Fibroblast of lung (primary cell): ENCODE measurements at places on chromosomes 6 and 20. TPM values are rescaled to one million over a fixed set of nuclear protein-coding genes. Genes with fewer than 3 reads are reported as not detected.

The FAM210B gene
- 63.6 and 90.6 TPM in 2 replicates for polyA plus RNA-seq

DNA sequence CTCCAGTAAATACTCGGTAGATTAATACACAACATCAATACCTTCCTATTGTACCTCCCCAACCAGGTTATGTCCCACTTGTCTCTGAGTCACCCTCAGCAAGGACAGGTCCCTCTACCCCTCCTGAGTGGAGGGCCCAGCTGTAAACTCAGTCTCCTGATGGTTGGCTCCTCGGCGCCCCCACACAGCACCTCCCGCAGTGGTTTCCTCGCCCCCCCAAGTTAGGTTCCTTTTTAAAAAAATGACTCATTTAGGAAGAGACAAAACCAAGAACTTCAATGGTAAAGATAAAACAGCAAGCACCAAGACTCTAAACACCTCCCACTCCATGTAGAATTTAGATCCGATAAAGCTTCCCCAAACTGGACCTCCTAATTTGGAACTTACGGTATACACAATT, 83.5 kb downstream of the TRERF1 start:
- no peak for DNase-seq

The DCBLD1 gene
- polyA plus RNA-seq, result 21.5 and 35.2 TPM in 2 replicates

- DNase-seq, result peak; percentile 34
Measured at GRCh38 chr20:13220194-13220903, 725 bp upstream of the ISM1 start.

- DNase-seq, result peak; percentile 80
Measured at GRCh38 chr20:44153636-44154043, 33.3 kb downstream of the JPH2 start.

DNA sequence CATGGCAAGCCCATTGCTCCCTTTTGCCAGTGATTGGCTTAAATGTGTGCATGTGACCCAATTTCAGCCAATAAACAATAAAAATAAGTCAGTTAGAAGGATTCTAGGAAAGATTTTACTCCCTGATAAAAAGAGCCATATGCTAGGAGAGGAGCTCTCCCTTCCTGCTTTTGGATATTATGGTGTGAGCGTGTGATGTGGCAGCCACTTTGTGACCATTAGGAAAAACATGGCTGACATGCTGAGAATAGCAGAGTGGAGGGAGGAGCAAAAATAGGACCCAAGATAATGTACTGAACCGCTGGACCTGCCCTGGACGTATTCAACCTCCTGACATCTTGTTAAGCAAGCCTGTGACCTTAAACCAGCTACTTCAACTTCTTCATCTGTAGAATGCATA, 160.6 kb upstream of the MLN start:
- DNase-seq, result no peak

DNA sequence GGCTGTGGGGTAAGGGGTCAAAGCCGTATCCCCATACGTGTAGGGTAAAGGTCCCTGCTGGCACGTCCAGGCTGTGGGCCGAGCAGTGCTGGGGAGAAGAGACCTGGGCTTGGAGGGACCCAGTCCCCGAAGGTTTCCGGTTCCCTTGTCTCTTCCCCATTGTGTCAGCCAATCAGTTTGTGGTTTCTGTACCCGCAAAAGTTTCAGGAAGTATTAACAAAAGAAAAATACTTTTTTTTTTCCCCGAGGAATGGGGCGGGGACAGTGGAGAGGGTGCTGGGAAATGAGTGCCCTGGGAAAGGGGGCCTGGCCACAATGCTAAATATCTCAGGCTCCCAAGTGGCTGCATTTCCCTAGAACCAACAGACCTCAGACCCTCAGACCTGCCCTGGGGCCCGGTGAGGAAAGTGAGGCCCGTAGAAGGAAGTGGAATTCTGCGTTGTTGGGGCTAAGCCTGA, 15.2 kb upstream of the AMD1 start:
- DNase-seq, result no peak
